ENCODE measurements at places on chromosomes 1 and 21.
A peak's percentile ranks its signal among the peaks of the same experiment; 100 is the strongest.

GRCh38 chr1:89873288-89873687 lies 52.5 kb downstream of the LRRC8D start:
- no peak for DNase-seq

DNA sequence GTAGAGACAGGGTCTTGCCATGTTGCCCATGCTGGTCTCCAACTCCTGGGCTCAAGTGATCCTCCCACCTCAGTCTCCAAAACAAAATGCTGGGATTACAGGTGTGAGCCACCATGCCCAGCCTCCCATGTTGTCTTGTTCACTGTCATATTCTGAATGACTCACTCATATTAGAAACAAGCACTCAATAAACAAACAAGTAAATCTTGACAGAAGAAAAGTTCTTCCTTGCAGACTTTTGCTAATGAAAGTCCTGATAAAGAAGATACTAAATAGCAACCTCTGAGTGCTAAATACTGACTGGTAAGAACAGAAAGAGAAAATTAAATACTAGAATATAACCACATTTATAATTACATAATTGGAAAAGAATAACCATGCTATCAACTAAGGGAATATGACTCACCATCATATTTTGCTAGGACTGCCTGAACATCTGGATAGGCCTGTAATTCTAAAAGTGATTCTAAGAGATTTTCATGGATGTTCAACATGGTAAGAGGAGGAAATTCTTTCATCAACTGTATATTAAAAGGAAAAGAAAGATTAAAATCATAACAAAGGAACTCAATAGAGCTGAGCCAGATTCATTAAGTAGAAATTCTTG lies 37.3 kb downstream of the ST7L start:
- peak; percentile 16 for DNase-seq

- peak; percentile 17 for DNase-seq
Observed at GRCh38 chr21:25313829-25314228, 293.5 kb downstream of the MRPL39 start.

GRCh38 chr1:189192741-189193520 lies 1284.7 kb downstream of the BRINP3 start:
- DNase-seq: peak; percentile 34

- no peak for DNase-seq
Observed at GRCh38 chr21:14545906-14546480, at the start of gene SAMSN1. Gene SAMSN1, minus strand, starts transcription at chr21:14546315. Its CDS starts 54 bp downstream, at chr21:14546261.

- DNase-seq: no peak
Observed at GRCh38 chr1:65180977-65181376, 33.0 kb downstream of the AK4 start.

- DNase-seq: peak; percentile 96
Observed at GRCh38 chr1:92709738-92710137, 75.2 kb downstream of the EVI5 start.

- peak; percentile 40 for DNase-seq
Observed at GRCh38 chr1:17909634-17910033, 154.5 kb downstream of the ACTL8 start.

- no peak for DNase-seq
Observed at GRCh38 chr21:23887725-23888306, 1719.5 kb downstream of the MRPL39 start.

- DNase-seq: peak; percentile 97
Observed at GRCh38 chr1:33342041-33342723, 21.3 kb upstream of the A3GALT2 start.

DNA sequence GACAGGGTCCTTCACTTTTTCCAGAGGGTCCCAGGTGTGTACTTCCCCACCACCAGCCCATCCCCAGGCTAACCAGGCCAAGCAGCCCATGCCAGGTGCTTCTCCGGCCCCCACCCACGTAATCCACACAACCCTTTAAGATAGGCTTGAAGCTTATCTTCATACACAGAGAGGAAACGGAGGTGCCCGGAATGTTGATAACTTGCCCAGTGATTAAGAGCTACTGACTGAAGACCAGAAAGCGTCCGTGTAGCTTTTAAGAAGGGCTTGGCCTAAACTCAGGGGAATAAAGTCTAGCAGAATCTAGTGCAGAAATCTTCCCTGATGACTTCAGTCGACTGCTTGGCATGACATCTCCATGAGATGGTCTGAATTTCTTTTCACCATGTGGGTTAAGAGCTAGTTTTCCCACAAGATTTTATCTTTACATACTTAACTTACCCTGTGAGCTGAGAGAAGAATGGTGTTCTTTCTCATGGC lies 138.7 kb downstream of the GALNT2 start:
- DNase-seq: peak; percentile 90

- DNase-seq: no peak
Observed at GRCh38 chr1:63824451-63824850, 50.6 kb downstream of the ROR1 start.

GRCh38 chr1:32666901-32667566 lies 16.0 kb downstream of the RBBP4 start:
- DNase-seq: peak; percentile 89

GRCh38 chr21:38326899-38327298 lies 70.1 kb downstream of the KCNJ15 start:
- no peak for DNase-seq

DNA sequence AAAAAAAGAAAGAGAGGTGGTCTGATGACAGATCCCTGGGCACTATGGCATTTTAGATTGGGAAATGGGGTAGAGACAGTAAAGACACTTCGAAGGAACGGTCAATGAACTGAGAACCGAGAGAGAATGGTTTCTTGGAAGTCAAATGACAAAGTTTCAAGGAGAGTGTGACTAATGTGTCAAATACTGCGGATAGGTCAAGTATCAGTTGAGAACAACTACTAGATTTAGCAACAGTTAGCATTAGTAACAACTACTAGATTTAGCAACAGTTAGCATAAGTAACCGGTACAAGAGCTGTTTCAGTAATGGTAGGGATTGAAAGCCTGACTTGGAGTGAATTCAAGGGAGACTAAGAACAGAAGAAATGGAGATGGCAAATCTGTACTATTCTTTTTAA lies 35.0 kb downstream of the UROD start:
- no peak for DNase-seq

DNA sequence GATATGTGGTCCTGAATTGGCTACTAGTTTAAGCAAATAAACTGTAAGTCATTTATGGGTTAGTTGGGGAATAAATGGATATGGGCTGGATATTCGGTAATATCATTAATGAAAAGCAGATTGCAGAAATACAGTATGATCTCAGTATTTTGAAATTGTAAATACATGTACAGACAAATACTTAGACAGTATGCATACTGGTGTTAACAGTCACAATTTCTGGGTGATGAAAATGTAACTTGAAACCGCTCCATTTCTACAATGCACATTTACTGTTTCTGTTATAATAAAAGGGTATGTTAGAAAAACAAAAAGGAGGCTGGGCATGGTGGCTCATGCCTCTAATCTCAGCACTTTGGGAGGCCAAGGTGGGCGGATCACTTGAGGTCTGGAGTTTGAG lies 28.0 kb downstream of the BLZF1 start:
- DNase-seq: no peak

DNA sequence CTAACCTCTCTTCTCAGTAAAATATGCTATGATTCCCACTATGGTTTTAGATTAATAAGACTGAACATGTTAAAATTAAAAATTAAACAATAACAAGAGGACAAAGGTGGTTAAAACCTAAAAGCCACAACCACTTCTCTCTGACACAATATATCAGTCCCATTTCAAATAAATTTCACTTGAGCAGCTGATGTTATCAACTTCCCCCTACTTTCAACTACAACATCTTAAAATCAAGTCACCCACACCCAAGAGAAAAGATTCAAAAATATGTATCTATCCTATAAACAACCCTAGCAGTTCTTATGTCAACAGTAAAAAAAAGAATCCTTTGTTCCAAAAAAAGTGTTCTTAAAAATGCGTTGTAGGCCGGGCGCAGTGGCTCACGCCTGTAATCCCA lies 7.5 kb downstream of the PUM1 start:
- DNase-seq: no peak

GRCh38 chr1:167862432-167863076 lies 51.4 kb downstream of the ADCY10 start:
- no peak for DNase-seq

GRCh38 chr1:233815865-233816264 lies 88.6 kb upstream of the SLC35F3 start:
- no peak for DNase-seq

GRCh38 chr1:66930823-66931174 lies 6.0 kb downstream of the MIER1 start:
- DNase-seq: no peak

- DNase-seq: no peak
Observed at GRCh38 chr1:64176659-64177058, 26.8 kb upstream of the UBE2U start.

DNA sequence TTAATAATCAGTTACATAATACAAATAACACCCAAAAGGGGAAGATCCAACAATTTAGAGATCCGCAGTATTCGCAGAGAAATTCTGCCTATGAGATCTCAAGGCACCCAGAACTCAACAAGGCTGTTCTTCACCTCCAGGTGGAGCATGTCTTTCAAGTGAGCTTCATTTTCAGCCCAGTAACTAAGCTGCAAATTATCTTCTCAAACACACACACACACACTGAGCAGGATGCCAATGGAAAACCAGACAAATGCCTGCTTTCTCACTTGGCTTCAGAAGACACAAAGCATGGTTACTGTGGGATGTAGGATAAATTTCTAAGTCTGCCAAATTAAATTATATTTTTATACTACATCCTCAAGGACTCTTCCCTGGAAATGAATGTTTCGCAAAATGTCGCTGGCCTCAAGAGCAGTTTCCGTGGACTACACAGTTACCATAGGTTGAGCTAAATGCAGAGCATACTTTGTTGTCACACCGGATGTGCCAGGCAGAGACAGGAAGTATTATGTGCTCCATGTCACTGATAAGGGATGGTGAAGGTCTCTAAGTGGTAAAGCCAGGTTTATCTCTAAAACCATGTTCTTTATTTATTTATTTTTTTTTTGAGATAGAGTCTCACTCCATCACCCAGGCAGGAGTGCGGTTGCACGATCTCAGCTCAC lies 30.3 kb downstream of the UBR4 start:
- DNase-seq: peak; percentile 79

DNA sequence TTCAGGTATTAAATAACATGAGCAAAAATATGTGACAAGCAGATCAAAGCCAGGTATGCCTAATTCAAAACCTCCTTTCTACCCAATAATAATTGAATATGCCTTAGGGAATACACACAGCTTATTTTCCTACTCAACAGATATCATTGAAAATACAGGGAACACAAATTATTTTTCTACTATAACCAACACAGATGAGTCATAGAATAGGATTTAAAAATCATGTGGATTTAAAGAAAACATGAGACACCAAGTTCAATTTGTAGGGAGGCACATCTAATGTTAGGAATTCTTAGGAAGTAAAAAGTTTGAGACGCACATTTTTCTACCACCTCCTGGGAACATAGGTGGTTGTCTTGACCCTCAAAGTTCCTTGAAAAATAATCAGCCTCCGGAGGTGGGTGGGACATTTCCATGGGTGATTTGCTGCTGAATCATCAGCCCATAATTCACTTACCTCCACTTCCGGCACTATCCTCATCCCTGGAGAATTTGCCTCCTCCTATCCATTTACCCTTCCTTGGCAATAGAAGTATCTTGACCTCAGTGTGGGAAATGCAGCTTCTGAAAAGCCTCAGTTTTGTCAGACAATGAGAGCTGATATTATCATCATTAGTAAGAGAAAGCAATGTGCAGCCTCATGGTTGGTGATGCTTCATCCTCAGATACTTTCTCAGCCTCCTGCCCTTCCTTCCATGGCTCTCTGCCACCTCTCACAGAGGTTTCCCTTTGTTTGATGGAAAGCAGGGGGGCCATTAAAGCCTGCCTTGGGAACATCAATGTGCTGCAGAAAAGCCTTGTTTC lies 33.5 kb upstream of the RGS4 start:
- DNase-seq: peak; percentile 94

GRCh38 chr1:61184714-61185106 lies 102.3 kb downstream of the NFIA start:
- no peak for DNase-seq

GRCh38 chr1:16906873-16907272 lies 11.1 kb downstream of the RNU1-2 start:
- no peak for DNase-seq

DNA sequence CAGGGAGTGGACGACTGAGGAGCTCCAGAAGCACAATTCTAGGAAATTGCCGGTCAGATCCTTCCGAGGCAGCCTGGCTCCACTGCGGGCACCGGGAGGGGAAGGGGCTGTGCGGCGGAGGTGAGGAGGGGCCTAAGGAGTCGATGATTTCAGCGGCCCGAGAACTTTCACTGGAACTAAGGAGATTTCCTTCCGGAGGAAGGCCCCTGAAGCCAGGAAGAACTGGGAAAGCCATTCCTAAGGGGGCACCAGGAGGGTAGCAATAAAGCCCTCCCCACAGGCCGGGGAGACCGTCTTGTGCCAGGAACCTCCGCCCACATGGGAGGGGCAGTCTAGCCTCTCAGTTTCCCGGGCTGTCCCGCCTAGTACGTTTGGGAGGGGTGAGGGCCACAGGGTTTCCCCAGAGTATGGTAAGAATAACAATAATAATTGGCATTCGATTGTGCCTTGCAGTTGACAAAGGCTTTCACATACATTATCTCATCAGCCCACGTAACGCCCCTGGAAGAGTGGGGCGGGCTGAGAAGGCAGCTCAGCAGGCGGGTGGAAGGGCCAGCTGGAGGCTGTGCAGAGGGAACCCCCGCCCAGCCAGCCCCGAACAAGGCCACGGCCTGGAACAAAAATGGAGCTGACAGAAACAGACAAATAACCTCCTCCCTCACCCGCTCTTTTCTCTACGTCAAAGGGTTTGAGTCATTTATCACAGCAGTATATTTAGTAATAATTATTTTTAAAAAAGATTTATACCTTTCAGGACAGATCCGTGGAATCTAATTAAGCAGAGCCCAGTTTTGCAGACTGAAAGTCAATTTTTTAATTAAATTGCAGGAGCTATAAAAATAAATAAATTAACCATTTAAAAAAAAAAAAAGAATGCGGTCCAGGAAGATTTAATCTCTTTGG lies 19.8 kb downstream of the NPR1 start:
- DNase-seq: peak; percentile 93

GRCh38 chr1:202286622-202287097 lies 55.1 kb downstream of the UBE2T start:
- DNase-seq: peak; percentile 77

GRCh38 chr1:201619513-201619912 lies 80.6 kb downstream of the NAV1 start:
- DNase-seq: no peak

DNA sequence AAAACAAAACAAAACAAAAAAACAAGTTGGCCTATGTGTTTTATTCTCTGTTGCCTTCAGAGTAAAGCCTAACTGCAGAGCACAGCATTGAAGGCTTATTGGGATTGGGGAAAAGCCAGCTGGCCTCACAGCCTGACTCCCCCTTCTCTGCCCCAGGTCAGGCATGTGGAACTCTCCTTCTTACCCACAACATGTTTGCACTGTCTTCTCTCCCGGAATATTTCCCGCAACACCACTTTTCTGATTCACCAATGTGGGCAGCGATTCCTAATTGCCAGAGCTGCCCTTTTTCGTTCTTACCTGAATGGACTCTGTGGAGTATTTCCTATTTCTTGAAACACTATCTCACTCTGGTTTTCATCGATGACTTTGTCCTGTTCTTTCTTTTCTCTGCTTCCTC lies 2.8 kb upstream of the TARBP1 start:
- no peak for DNase-seq

Data from amniotic epithelial cell (primary cell).